Stimulated activated CD8-positive, alpha-beta memory T cell treated with anti-CD3 and anti-CD28 coated beads, Interleukin-15, amount 100 ng/mL, for 4 hours (primary cell): ENCODE measurements at places on chromosomes 7 and 10.

- no peak for DNase-seq
These were observed 22.7 kb upstream of the TCTN3 start for GRCh38 chr10:95716466-95716865.

GRCh38 chr7:139893999-139894398, 64.9 kb downstream of the TBXAS1 start:
- DNase-seq: no peak

DNA sequence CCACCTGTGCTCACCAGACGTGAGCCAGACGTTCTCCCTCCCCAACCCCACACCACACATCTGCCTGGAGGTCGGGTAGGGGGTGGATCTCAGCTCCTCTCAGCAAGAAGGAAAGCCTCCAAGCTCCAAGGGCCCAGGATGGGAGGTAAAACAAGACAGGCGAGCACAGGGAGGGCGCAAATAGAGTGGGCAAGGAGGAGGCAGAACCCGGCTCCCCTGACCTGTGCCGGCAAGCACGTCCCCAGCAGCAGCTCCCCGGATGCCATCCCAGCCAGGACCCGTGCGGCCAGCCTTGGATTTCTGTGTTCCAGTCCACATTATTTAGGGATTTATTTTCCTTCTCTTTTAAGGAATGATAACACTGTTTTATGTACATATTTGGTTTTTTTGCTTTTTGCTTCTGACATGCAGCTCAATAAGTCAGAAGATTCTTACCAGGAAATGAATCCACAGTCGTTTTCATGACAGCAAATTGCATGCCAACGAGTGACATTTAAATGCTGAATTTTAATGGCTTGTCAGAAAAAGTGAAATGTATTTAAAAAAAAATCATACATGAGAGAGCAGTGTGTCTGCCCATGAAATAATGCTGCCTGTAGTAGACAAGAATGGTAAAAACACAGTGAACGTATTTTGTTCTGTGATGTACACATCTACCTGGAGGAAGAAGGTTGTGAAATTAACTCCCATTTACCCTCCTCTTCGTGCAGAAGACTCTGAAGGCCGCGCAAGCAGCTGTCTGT, 276.5 kb downstream of the PTPRN2 start:
- no peak for DNase-seq

GRCh38 chr10:91590904-91591796, 41.7 kb downstream of the PPP1R3C start:
- DNase-seq: no peak

GRCh38 chr7:154913638-154914307, 89.2 kb downstream of the PAXIP1 start:
- DNase-seq: peak; percentile 63

DNA sequence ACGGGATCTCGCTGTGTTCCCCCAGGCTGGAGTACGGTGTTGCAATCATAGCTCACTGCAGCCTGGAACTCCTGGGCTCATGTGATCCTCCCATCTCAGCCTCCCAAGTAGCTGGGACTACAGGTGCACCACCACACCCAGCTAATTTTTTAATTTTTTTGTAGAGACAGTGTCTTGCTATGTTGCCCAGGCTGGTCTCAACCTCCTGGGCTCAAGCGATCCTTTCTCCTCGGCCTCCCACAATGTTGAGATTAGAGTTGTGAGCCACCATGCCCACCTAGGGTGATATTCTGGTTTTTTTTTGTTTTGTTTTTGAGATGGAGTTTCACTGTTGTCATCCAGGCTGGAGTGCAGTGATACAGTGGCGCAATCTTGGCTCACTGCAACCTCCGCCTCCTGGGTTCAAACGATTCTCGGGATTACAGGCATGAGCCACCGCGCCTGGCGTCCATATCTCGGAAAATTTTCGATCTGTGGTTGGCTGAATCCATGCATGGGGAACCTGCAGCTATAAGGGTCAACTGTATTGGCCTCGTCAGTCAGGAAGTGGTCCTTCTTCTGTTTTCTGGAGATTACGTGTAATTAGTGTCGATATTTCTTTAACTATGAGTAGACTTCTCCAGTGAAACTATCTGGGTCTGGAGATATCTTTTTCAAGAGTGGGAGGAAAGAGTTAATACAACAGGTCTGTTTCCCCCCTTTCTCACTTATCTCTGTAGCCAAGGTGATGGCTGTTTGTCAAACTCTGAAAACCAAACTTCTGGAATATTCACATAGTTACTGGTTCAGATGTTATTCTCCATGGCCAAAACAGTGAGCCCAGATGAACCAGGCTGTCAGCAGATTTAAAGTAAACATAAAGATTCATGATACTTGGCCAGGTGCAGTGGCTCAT, 21.0 kb upstream of the FIS1 start:
- DNase-seq: no peak

DNA sequence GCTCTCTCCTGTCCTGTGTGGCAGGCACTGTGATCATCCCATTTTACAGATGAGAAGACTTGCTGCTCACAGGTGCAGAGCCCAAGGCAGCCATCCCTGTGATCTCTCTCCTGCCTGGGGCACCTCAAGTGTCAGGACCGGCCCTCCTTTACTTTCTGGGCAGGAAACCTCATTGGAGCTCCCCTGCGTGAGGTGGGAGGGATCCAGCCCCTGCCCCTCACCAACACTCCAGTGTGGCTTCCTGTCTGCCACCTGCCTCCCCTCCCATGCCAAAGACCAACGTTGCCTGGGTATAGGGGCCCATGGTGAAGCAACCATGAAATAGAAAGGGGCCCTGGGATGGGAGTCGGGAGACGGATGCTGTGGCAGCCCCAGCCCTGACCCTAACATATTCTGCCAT, 91.2 kb upstream of the MYL10 start:
- no peak for DNase-seq

DNA sequence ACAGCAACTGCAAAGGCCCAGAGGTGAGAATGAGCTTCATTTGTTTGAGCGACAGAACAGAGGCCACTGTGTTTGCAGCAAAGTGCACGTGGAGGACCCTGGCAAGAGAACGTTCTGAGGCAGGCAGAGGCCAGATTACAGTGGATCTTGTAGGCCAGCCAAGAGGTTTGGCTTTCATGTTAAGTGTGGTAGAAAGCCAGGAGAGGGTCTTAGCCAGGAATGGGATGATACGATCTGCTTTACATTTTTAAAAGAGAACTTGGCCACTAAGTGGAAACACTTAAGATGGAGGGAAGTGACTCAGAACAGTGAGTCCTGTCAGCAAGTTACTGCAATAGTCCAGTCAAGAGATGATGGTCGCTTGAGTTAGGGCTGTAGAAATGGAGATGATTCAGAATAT, 4.6 kb downstream of the CCDC136 start:
- DNase-seq: no peak

- no peak for DNase-seq
These were observed 50.5 kb upstream of the COBL start for GRCh38 chr7:51366930-51367613.

GRCh38 chr10:71688256-71688655, 31.3 kb downstream of the C10orf105 start:
- no peak for DNase-seq

DNA sequence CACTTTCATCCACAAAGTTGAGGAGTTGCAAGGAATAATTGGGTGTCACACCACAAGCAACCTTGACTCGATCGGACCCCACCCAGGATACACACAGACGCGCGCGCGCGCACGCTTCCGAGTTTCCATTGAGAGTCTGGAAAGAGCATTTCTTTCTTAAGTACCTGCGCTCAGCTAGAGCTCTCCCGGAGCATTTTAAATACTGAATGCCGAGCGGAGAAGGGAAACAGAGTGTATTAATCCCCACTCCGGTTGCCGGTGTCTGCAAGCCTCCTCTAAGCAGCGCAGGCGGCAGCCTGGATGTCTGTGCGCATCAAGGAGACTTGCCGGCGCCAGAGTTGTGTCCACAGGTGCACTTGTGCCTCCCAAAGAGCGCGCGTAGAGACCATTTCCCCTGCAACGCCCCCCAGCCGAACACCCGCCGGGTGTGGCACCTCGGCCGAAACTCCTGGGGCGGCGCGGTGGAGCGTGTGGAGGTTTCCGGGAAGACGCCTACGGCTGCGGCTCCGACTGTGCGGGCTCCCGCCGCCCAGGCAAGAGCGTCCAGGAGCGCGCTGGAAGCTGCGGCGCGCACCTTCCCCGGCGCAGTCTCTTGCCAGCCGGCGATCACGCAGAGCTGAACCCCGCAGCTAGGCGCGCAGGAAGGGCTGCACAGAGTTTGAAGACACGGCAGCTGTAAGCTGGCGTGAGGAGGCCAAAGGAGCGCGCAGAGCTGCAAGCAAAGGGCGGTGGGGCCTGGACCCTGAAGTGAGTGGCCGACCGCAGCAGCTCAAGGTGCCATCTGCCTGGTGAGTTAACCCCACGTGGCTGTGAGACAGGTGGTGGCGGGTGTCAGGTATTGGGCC, 1.1 kb upstream of the FEZF1 start:
- no peak for DNase-seq

- no peak for DNase-seq
These were observed 4.4 kb downstream of the OPN4 start for GRCh38 chr10:86658751-86659150.

GRCh38 chr7:128407233-128407589, 2.6 kb downstream of the IMPDH1 start:
- no peak for DNase-seq

GRCh38 chr7:112781558-112781957, 8.6 kb downstream of the TMEM168 start:
- no peak for DNase-seq
